ENCODE measurements at places on chromosomes 2 and 18. TPM values are rescaled to one million over a fixed set of nuclear protein-coding genes. Genes with fewer than 3 reads are reported as not detected.

PLEK gene
- polyA plus RNA-seq, result 5.8 TPM

- no peak for DNase-seq
Observed at GRCh38 chr2:213627054-213627710, 342.9 kb downstream of the SPAG16 start.

TM4SF20 gene
- polyA plus RNA-seq, result not detected

GRCh38 chr2:169746240-169746639 is 12.6 kb downstream of the KLHL23 start:
- no peak for DNase-seq

FBXO48 gene
- 1.0 TPM for polyA plus RNA-seq

RANBP2 gene
- 13.5 TPM for polyA plus RNA-seq

ALPP gene
- polyA plus RNA-seq, result not detected

SCYGR4 gene
- polyA plus RNA-seq, result not detected

ACOXL gene
- not detected for polyA plus RNA-seq

GRCh38 chr2:48412443-48413250 is 117.3 kb upstream of the STON1 start:
- no peak for DNase-seq

DNA sequence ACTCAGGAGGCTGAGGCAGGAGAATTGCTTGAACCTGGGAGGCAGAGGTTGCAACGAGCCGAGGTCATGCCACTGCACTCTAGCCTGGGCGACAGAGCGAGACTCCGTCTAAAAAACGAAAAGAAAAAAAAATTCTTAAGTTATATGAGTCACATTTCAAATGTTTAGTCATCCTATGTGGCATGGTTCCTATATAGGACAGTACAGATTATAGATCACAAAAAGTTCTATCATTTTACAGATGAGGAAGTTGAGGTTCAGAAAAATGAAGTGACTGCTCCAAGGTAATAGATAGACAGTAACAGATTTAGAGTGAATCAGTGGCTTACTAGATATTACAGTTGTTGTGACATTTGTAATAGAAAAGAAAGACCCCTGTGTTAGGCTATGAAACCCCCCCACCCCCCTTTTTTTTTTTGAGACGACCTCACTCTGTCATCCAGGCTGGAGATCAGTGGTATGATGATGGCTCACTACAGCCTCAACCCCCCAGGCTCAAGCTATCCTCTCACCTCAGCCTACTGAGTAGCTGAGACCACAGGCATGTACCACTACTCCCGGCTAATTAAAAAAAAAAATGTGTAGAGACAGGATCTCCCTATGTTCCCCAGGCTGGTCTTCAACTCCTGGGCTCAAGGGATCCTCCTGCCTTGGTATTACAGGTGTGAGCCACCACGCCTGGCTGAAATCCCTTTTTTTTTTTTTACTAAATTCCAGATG is 22.7 kb downstream of the PTPN4 start:
- no peak for DNase-seq

DNA sequence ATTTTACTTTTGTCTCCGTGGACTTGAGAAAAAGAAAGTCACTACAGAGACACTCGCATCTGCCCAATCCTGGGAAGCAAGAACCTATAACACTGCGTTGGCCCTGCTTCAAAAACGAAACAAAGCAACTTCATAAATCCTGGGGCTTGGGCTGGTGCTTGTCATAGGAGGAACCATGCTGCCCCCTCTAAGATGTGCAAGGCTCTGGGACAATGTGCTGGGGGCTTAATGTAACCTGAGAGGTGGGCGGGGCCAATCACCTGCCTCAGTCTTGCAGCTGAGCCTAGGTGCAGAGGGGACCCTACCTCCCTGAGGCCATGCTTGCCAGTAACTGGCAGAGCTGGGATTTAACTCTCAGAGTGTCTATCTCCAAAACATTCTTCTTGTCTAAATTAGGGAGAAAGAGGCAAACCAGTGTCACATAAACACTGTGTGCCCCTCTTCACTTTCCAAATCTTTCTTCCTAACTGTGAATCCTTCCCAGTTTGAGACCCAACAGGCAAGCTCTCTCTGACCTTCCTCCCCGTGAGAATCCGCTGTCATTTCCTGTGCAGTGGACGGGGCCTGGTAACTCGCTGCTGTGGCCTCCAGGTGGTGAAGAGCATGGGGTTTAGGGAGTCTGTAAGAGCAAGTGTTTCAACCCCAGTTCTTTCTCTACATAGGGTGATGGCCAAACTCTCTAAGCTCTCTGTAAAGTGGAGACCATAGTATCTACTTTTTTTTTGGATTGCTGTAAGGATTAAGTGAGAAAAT is 115.1 kb downstream of the ACKR3 start:
- DNase-seq, result no peak

PRKAG3 gene
- polyA plus RNA-seq, result not detected

- DNase-seq, result no peak
Observed at GRCh38 chr2:228798458-228799207, 472.5 kb downstream of the PID1 start.

DNA sequence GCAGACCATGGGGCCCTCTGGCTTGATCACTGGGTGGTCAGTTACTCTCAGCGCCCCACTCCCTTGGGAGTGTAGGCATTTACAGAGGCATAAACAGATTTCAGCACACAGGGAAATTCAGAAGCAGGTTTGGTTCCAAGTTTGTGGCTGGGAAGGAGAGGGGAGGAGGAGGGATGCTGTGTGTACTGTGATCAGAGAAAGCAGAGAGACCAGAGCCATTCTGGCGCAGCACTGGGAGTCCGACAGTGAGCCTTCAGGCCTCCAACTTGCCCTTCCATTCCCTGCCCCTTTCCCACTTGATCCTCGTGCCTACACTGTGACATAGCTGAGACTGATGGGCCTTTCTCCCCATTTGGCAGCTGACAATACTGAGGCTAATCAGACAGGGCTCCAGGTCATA is 47.8 kb upstream of the LOXHD1 start:
- no peak for DNase-seq

STEAP3 gene
- polyA plus RNA-seq, result not detected

GRCh38 chr2:74474899-74475298 is 2.4 kb upstream of the MRPL53 start:
- DNase-seq, result no peak

TXNDC2 gene
- not detected for polyA plus RNA-seq

DNA sequence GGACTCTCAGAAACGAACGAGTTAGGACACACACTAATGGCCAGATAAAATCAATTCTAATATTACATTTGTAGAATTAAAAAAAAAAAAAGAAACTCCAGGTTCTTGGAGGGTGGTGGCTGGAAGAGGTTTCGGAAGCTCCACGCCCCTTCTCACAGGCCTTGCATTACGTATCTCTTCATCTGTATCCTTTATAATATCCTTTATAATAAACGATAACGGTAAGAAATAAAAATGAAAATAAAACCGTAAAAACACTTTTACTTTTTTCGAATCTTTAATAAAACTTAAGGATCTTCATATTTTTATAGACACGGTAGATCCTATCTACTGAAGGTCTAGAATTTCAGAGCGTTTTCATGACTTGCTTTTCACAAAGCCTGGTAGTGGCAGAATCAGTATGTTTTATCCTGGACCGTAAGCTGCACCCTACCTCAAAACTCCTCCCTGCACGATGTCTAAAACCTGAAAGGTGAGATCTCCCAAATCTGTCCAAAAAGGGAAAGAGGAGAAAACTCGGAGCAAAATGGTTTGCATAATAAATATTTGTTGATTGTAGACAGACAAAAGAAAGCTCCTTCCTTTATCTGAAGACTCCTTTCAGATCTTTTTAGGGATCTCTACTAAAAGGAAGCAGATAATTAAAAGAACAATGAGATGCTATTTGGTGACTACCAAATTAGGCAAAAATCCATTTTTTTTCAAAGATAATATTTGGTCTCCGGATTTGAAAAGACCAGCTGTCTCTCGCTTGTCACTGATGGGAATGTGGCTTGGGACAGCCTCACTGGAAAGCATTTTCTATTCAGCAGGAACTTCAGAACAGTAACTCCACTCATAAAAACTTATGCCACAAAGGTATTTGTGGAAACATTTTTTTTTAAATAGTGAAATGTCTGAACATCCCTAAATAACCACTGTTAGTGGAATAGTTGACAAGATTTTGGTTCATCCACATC is 2.0 kb upstream of the CXCR4 start:
- no peak for DNase-seq

UBXN2A gene
- 9.4 TPM for polyA plus RNA-seq

DNA sequence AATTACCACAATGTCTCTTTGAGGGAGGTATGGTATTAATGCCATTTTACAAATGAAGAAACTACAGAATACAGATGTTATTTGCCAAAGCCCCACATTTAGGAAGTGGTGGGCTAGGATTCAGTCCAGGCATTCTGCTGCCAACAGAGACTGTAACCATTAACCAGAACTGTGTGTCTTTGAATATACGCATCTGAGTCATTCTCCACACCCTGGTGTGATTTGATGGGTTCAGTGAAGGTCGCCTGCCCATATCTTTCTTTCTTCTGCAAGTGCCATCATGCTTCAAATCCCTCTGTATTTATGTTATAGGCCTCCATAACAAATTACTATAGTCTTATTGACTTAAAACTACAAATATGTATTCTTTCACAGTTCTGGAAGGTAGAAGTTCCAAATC is 479.0 kb upstream of the DCC start:
- no peak for DNase-seq
